Aorta (tissue), 5 donors: ENCODE measurements at places on chromosomes 3 and 15. TPM values are rescaled to one million over a fixed set of nuclear protein-coding genes. Genes with fewer than 3 reads are reported as not detected.

Gene CADM2
- total RNA-seq = 1.3 TPM

Gene P2RY12
- total RNA-seq = 3.6 TPM

Gene MINAR1
- total RNA-seq = 1.4 TPM

Gene C3orf85
- total RNA-seq = not detected

Gene GAP43
- 5.1 TPM for total RNA-seq

Gene FOXB1
- total RNA-seq = not detected

Gene KBTBD13
- 1.5 TPM for total RNA-seq

Gene CADPS
- total RNA-seq = 0.75 TPM

Gene INSYN1
- 12.7 TPM for total RNA-seq

Gene LIPC
- 0.93 TPM for total RNA-seq

Gene SH3GL3
- 0.48 TPM for total RNA-seq

Gene CCDC13
- total RNA-seq = 1.3 TPM

Gene ACTC1
- total RNA-seq = 107 TPM

Gene GP9
- not detected for total RNA-seq

Gene DNAJA4
- 20.2 TPM for total RNA-seq

Gene CRYGS
- total RNA-seq = 3.0 TPM

Gene GHRL
- total RNA-seq = 1.6 TPM

Gene ISL2
- not detected for total RNA-seq

Gene BLM
- 0.94 TPM for total RNA-seq

Gene GDPGP1
- 3.3 TPM for total RNA-seq

Gene INO80
- 23.5 TPM for total RNA-seq

Gene PP2D1
- not detected for total RNA-seq

Gene TMEM62
- total RNA-seq = 24.5 TPM

Gene BNC1
- total RNA-seq = 0.13 TPM

Gene CCR2
- total RNA-seq = 2.8 TPM

Gene CCK
- not detected for total RNA-seq

Gene KNG1
- total RNA-seq = not detected

Gene SLC22A13
- 1.3 TPM for total RNA-seq

Gene LRTM1
- not detected for total RNA-seq

Gene CLCN2
- 6.5 TPM for total RNA-seq

Gene PRTG
- total RNA-seq = 2.1 TPM

Gene RASL12
- 86.9 TPM for total RNA-seq
